T47D (cell line): ENCODE measurements at places on chromosomes 7 and 10.

DNA sequence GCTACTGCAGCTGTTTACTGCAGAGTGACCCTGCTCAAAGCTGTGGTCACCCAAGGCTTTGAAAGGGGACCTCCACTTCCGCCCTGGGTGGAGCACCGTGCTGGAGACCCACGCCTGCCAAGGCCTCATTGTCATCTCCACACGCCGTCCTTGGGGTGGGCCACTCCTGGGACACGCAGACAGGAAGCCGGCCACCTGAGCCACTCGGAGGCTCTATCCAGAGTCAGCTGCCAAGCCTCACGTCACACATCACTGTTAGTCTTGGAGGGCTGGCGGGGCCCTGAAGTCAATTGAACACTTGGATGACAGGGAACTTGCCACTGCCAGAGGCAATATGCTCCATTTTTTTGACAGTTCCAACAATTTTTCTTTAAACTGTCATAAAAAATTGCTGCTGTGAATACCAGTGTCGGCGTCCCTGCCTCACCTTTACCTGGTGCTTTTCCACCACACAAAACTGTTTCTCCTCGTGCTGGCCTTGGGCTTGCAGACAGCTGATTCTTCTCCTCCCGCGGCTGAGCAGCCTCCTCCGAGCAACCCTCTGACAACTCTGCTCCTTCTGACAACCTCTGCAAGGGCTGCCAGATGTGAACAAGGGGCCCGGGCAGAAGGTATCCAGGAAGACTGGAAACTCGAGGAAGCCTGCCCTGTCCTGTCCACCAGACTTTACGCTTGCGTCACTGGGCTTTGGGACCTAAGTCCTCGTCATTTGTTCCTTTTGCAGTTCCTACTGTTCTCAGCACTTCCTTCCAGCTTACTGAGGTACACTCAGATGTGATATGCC, 81.9 kb downstream of the EGFR start:
- DNase-seq = no peak

DNA sequence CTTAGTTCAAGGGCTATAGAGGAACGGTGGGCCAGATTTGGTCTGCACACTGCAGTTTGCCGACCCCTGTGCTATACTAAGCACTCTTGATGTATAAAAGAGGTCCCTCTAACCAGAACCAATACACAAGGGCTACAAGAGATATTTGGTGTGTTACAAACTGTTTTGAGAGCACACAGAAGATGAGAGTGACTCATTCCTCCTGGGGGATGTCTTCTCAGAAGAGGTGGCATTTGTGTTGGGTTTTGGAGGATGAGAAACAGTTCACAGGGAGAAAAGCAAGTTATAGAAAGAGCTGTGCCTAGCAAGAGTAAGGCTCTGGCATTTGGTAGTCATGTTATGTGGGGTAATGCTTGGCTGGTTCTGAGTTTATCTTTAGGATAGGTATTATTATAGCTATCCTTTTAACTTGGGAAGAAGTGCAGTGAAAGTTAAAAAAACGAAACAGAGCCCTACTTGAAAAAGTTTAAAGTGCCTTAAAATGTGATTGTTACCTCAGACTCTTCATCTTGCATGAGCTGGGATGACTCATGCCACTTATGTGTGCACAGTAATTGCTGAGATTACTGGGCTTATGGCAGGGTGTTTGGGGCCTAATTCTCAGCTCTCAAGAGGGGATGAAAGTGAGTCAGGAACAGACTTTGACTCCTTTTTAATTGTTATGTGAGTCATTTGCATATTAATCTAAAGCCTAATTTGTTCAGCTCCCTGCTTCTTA, 160.4 kb downstream of the KIF20B start:
- no peak for DNase-seq

DNA sequence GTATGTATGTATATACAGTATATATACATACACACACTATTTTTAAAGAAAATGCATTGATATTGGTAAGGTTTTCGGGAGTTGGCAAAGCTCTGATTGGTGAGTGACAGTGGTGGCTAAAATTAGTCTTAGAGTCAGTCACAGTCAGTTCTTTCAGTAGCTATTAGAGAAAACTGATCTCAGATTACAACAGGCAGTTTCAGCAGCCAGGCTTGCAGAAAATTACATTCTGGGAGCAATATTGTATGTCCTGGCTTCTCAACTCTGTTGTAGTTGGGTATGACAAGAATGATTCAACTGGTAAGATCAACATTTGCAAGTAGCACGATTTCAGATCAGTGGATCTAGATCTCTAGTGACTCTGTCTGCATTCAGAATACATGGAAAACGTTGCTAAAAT, 897.9 kb upstream of the AUTS2 start:
- DNase-seq = no peak

DNA sequence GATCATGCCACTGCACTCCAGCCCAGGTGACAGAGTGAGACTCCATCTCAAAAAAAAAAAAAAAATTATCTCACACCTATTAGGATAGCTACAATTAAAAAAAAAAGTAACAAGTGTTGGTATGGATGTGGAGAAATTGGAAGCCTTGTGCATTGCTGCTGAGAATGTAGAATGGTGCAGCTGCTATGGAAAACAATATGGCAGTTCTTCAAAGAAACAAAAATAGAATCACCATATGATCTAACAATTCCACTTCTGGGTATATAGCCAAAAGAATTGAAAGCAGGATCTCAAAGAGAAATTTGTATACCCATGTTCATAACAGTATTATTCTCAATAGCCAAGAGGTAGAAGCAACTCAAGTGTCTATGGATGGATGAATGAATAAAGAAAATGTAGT, 143.6 kb upstream of the PRR15 start:
- DNase-seq = no peak

GRCh38 chr7:47720141-47720906, 138.4 kb upstream of the TNS3 start:
- no peak for DNase-seq

- DNase-seq = no peak
These were observed 13.6 kb upstream of the LIPM start for GRCh38 chr10:88788924-88789323.

DNA sequence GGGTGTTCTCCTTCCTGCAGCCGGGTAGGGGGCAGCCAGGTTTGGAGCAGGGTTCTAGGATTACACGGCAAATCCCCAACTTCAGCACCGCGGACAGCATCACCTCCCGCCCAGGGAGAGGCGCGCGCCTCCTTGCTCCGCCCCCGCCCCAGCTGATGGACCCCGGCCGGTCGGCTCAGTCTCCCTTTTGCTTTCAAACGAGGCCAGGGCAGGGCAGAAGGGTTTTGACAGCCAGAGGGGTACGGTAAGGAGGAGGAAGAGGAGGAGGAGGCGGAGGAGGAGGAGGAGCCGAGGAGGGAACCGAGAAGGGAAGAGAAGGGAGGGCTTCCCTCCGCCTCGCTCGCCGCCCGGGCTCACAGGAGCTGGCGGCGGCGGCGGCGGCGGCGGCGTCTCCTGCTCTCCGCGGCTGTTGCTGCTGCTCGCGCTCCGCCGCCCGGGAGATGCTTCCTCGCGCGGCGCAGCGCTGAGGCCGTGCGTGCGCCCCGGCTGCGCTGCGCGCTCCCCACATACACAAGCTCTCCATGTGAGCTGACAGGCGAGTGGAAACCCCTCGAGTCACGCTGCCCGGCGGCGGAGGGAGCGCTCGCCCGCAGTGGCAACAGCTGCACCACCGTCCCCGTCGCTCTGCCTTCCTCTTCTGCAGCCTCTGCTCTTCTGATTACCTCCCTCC, 615 bp upstream of the CNTNAP2 start:
- peak; percentile 55 for DNase-seq

DNA sequence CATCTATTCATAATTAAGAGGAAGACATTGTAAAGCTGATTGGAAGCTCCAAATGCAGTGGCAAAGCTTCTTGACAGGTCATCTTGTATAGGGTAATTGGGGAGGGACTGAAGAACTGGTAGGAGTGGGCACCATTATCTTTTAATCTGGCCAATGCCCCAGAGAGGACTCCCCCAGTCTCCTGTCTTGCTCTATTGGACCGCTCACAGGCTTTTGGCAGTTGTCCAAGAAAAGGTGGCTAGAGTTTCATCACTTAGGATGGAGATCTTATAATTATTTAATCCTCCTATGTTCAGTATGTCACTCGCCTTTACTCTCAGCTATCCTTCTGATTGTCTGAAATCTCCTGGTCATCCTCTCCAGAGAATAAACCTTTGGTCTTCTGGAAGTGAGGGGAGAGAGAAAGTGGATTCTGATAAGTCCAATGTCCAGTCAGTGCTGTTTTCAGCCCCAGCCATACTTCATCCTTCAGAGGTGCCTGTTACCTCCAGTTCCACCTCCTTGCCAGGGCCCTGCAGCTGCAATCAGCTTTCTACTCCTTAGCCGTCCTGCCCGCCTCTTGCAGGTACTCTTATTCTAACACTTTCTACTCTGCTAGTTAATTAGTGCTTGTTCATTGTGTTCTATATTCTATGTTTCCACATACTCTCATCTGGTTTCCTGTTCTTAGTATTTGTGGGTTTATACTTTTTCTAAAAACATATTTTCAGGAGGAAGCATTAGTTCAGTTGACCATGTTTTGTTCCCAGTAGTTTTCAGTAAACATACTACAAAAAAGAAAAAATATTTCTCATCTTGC, 241.6 kb downstream of the NSUN6 start:
- DNase-seq = no peak
